Fibroblast of skin of left quadriceps (primary cell): ENCODE measurements at places on chromosomes 6 and 20.

- DNase-seq = no peak
Observed at GRCh38 chr20:52102126-52102525, 89.5 kb downstream of the ZFP64 start.

DNA sequence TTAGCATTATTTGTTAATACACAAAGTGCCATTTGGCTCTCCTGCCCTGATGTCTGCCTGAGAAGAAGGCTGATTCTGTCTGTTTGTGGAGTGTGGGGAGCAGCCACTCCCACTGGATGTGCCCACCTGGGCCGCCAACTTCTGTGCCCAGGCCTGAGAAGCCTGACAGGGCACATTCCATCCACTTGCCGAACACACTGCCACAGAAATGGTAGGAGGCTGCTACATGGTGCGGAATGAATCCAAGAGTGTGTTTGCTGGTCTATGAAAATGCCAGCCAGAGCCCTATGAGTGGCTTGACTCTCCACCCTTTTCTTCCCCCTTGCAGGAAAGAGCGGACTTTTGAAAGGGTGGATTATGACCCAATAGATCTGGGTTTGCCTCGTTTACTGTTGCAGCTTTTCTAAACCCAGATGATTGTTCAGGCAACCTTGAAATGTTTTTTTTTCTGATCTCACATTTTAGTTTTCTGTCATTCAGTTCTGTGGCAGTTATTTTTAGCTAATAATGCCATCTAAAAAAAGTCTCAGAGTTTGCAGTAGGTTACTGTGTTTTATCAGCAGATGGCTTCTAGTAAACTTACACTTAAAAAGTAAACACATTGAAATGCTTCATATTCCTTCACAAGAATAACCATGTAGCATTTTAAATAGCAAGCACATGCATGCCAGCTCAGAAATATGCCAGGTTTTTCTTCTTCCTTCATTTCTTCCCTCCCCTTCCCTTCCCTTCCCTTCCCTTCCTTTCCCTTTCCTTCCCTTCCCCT, 196.5 kb downstream of the SLC35F1 start:
- DNase-seq = no peak

GRCh38 chr20:33647603-33648395, 14.3 kb upstream of the C20orf144 start:
- no peak for DNase-seq

- DNase-seq = no peak
Observed at GRCh38 chr6:150959166-150959565, 93.7 kb downstream of the MTHFD1L start.

DNA sequence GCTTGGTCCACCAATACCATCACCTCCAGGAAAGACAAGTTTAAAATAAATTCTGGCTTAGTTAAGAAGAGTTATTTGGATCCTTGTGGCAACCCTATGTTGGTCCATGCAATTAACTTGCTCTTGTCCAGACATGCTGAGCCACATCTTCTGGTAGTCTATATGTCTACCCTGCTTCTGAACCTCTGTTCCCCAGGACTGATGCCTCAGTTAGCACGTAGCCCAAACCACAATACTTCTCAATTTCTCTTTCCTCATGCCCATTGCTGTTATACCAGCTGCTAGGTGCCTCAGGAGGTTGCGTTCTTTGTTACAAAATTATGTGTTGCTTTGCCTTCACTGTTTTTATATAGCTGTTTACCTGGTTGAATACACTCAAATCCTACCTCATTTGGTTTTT, 116.4 kb upstream of the KCNQ5 start:
- no peak for DNase-seq

- DNase-seq = peak; percentile 97
Observed at GRCh38 chr20:50834599-50835005, 39.7 kb downstream of the BCAS4 start.

DNA sequence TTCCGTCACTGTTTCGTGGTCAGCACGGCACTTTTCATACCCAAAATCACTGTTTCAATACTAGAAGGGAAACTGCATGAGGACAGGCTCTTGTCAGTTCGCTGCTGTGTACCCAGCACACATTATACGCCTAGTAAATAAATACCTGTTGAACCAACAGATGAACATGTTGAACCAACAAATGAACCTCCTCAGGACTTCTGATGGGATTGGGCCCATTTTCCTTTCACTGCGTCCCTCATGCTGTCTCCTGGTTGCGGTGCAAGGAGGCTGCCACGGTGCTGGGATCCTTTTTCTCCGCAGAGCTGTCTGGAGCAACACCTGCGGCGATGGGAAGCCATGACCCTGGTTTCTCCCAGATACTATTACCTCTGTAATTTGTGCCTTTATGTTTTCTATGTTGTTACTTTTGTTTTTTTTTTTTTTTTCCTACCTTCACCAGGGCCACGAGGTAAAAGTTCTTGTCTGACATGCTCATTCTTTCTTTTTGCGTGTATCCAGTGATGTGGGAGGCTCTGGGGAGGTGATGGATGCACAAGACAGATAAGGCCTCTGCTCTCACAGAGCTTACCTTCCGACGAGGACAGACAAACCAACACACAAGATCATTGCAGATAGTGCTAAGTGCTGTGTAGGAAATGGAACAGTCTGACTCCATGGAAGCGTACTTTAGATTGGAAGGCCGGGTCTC, 1.1 kb downstream of the VAPB start:
- no peak for DNase-seq

DNA sequence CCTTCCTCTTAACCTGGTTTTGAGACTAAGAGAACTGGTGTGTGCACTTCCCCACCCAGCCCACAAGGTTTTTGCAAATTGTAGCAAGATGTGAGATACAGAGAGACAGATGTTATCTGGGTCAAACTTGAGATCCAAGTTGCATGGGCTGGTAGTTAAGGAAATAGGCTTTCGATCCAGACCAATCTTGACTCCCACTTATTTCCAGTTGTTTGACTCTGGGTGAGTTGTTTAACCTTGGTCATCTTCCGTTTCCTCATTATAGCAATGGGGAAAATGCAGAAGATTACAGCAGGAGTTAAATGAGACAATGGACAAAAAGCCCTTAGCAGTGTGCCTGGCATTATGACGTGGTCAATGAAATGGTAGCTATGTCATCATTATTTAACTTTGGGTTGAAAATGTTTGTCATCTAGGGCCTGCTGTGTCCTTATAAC, 1.7 kb downstream of the SNX21 start:
- no peak for DNase-seq

DNA sequence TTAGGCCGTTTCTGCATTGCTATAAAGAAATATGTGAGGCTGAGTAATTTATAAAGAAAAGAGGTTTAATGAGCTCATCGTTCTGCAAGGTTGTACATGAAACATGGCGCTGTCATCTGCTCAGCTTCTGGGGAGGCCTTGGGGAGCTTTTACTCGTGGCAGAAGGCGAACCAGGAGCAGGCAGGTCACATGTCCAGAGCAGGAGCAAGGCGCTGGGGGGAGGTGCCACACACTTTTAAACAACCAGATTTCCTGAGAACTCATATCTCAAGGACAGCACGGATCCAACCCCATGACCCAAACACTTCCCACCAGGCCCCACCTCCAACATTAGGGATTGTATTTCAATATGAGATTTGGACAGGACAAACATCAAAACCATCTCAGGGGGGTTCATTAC, 6.4 kb upstream of the SLC13A3 start:
- no peak for DNase-seq

- DNase-seq = no peak
Observed at GRCh38 chr20:53336892-53337291, 256.7 kb downstream of the ZNF217 start.

GRCh38 chr6:8642854-8643253, 207.5 kb upstream of the SLC35B3 start:
- DNase-seq = no peak

DNA sequence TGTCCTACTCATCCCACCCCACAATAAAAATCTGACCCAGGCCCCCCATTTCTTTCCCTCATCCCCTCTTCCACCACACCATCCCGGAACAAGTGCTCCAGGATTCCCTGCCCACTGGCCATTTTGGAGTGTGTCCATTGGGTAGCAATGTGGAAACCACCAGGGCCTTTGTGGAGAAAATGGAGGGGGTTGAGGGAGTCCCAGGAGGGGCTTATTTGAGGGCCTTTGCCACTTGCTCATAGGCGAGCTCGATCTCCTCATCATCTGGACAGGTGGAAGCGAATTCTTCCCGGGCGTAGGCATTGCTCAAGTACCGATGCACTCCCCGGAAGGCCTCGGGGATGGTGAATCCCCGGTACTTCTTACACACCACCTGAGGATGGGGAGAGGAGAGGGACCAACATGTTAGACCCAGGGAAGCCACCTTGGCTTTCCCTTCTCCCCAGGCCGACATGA, 1.6 kb upstream of the DDAH2 start:
- no peak for DNase-seq

GRCh38 chr6:33118525-33119123, 42.8 kb downstream of the HLA-DPB1 start:
- DNase-seq = peak; percentile 12

GRCh38 chr6:80217794-80218193, 111.3 kb downstream of the BCKDHB start:
- peak; percentile 94 for DNase-seq

DNA sequence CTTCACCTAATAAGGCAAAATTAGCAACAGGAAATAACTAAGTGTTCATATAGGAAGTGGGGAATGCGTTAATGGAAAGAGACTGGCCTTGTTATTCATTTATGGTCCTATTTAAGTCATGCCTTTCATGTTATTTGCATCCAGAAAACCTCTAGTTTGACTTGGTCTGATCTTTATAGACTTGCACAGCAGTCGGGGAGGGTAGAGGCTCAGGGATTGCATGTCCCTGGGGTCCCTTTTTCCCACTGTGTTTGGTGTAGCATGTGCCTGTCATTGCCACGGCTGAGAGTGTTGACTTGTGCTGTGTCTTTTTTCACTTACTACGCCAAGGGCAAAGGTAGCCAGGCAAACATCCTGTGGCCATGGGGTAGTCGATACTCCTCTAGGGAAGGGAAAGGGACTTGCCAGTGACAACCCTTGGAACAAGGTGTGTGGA, 105.4 kb upstream of the RIN2 start:
- no peak for DNase-seq

- DNase-seq = no peak
Observed at GRCh38 chr6:52537001-52537753, 39.7 kb downstream of the TRAM2 start.

- no peak for DNase-seq
Observed at GRCh38 chr20:9126527-9126926, 57.6 kb downstream of the PLCB4 start.

DNA sequence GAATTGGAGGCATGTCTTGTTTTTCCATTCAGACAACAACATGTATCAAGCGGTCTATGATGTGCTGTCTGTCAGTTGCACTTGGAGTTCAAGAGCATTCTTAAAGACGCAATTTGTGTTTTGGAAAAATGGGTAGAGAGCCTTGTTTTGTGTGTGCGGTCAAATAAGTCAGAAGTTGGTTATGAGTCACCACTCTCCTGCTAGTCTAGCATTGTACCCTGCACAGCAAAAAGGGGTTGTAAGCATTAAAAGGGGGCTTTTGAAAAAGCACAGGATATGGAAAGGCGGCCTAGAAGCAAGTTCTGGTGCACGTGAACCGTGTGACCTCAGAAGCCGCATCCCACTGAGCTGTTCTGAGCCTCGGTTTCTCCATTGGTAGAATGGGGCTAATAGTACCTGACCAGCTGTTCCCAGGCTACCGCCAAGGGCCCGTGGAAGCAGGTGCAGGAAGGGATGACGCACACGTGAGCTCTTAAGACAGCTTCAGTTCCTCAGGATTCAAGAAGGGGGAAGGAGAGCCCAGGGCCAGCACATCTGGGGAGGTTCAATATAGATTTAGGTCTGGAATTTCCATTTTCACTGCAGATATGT, 61.6 kb upstream of the SNX9 start:
- no peak for DNase-seq

- no peak for DNase-seq
Observed at GRCh38 chr6:79984261-79984660, 20.2 kb upstream of the TTK start.

GRCh38 chr6:31587791-31588777, 2.0 kb downstream of the LST1 start:
- no peak for DNase-seq

- no peak for DNase-seq
Observed at GRCh38 chr6:148134592-148134991, 208.0 kb upstream of the SASH1 start.

DNA sequence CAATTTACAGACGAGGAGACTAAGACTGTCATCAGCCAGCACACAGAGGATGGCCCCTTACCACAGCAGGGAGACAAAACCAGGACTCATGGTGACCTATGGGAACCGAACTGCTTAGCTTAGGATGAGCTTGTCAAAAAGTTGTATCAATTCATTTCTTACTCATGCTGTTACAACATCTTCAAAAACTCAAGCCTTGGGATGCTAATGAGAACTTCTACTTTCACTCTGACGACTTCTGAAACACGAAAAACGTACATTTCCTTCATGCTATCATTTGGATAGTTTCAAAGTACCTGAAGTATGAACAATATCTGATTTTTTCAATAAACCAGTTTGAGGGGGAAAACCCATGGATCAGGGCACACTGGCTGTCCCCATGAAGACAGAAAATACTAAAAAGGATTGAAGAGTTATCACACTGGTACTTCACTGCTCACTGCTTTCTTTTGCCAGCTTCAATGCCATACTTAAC, 31.9 kb downstream of the HIVEP2 start:
- DNase-seq = no peak

GRCh38 chr20:60470366-60470765, 512.1 kb downstream of the CDH26 start:
- DNase-seq = no peak

- no peak for DNase-seq
Observed at GRCh38 chr6:124008000-124008987, 204.6 kb downstream of the NKAIN2 start.

DNA sequence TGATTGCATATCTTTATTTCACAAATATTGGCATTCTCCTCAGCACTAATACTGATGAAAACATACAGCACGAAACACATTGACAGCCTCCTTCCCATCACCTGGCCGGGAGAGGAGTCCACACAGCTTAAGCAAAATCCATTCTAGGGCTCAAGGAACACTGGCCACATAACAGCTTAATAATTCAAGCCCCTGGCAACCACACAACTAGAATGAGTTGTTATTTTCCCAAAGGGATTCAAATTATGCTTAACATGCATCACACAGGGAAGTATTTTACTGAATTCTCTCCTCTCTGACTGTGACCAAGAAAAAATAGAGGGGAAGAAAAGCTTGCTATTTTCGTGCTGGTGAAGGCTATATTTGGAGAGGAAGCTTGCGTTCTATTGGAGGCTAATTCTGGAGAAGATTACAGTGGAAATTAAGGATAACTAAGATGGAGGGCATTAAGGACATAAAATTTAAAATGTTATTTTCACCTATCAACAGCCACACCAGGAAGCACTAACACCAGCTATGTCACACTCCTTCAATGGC, 198.5 kb downstream of the ADGRG6 start:
- peak; percentile 38 for DNase-seq

DNA sequence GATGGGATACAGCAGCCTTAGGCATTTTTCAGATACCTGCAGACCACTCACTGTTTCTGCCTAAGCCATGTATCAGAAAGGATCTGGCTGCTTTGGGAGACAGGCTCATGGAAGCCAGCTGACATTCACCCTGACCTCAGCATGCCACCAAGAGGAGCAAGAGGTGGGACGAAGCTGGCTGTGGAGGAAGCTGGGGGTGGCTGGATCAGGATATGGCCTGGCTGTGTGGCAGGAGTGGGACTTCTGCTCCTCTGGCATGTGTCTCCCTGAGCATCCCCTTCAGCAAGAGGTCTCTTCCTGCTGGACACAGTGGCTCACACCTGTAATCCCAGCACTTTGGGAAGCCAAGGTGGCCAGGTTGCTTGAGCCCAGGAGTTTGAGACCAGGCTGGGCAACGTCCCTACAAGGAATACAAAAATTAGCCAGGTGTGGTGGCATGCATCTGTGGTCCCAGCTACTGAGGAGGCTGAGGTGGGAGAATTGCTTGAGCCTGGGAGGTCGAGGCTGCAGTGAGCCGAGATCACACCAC, 897 bp downstream of the ADIG start:
- DNase-seq = no peak

- peak; percentile 51 for DNase-seq
Observed at GRCh38 chr6:166402582-166403277, 20.0 kb upstream of the MPC1 start.
